ENCODE measurements at places on chromosomes 16 and 17.

- peak; percentile 66 for DNase-seq
Observed at GRCh38 chr16:85086347-85087291, 25.7 kb downstream of the CIBAR2 start.

GRCh38 chr17:78383725-78384471 lies 5.4 kb downstream of the PGS1 start:
- no peak for DNase-seq

DNA sequence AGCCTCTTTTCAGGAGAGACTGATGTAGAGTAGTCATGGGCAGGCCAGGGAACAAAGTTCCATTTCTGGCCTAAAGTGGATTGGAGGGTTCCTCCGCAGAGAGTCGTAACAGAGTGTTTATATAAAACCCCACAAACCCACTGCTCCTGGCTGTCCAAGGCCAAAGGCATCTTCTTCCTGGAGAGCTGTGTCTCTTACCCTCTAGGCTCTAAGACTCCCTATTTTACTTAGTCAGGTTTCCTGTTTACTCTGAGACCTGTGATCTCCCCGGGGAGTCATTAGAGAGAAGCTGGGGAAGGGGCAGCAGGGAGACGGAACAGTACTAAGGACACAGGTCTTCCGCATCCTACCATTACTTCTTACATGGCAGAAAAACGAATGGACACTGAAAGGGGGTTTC lies 69.5 kb downstream of the HIC1 start:
- no peak for DNase-seq

DNA sequence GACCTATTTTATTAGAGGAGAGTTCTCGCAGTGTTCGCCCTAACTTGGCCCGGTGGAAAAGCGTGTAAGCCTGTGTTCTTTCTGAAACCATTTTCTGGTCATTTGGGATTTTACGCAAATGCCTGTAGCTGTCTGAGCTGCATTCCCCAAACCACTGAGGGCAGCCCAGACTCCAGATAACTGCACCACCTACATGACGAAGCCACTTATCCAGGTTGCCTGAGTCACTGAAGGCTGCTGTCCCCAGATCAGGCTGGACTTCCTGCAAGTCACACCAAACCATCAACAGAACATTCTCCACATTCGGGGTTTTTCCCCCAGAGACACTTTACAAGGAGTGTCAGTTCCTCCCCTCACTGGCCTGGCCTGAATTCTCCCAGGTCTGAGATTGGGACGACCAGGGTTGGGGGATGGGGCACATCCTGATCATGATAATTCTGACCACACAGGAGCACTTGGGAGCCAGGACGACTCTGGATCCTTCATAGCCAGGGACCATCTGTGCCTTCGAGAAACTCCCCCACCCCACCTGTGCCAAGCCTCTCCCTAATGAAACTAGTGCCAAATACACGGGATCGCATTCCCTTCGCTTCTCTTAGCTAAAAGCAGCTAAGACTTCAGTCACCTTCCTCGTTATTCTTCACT lies 2.3 kb downstream of the RPRML start:
- DNase-seq, result no peak

DNA sequence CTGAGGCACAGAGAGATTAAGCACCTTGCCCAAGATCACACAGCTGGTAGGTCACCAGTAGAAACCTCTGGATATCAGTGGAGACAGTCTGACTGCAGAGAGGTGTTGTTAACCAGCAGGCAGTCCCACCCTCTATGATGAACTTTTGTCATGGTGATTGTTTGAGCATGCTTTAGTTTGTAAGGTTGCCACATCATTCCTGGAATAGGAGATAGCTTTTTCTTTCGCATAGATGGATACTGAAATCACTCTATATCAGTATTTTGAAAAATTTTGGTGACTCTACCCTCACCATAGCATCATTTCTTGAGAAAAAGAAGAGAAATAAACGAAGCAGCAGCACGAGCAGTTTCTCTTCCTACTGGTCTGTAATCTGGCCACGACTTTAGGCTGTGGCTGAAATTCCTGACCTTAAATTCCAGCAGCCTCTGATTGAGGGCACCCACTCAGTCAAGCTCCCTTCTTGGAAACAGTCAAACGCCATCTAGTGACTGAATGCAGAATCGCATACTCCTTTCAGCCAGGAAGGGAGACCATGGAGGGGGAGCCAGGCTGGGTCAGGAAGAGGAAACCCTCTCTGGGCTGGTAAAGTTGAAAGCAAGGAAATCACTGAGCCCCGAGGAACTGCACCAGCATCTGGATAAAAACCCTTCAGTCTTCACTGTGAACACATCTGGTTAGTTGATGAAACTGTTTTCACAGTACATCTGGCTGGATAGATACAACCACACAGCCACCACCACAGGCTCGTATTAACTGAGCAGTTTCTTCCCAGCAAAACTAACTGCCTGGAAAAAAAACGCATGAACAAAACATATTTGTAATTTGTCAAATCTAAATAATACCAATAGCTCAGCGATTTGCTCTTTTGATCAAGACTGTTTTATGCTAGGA lies 108.5 kb upstream of the XYLT1 start:
- DNase-seq, result peak; percentile 47

DNA sequence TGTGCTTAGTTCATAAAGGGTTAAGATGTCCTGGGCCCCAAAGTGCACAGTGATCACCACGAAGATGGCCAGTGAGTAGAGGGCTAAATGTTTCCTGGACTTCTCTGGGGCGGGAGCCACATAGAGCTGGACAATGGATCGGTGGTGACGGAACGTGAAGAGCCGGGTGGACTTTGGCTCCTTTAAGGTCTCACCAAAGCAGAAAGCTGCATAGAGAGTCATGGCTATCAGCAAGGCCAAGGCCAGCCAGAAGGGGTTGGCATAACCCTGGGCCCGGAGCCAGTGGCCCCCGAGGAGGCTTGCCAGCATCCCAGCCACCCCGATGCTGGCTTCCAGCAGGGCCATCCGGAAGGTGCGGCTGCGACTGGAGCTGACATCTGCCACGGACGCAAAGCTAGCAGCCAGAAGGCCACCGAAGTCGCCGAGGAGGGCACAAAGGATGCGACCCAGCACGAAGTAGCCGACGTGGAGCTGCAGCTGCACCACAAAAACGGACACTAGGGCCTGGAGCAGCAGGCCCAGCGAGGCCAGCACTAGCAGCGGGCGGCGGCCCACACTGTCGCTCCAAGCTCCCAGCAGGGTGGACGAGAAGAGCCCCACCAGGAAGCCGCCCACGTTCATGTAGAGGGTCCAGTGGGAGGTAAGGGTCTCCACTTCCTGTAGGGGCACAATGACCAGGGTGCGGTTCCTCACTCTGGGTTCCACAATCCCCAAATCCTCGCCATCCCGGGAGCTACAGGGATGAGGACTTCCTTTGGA lies 1.0 kb downstream of the SLC46A1 start:
- DNase-seq, result no peak

- no peak for DNase-seq
Observed at GRCh38 chr17:39659279-39660010, 5.7 kb upstream of the TCAP start.

DNA sequence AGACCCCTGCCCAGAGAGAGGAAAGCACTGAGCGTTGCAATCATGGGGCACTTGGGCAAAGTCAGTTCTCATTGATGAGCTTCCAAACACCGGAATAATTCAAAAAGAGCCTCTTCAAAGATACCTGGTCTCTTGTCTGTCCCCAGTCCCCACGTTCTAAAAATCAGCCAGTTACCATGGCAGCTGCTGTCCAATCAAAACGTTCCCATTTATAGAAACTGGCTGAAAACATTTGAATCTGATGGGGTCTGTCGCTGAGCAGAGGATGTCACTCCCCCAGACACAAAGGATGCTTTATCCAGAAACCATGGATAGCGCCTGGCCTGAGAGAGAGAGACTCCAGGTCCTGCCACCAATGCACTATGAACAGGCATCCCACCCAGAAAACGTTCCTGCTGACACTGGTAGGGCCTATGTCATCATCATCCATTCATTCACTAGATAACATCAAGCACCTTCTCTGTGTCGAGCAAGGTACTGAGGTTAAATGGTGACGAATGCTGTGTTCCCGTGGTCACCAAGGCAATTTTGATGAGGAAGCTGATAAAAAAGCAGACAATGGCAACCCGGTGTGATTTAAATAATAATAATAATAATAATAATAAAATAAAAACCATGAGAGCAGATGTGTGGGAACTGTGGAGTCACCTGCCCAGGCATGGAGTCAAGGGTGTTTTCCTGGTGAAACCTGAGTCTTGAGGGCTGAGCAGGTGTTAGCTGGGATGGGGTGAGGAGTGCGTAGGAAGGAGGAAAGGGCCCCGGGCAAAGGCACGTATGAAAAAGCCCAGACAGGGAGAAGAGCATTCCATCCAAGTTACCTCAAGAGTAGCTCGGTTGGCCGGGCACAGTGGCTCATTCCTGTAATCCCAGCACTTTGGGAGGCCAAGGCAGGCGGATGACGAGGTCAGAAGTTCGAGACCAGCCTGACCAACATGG lies 19.0 kb upstream of the CALB2 start:
- DNase-seq, result no peak

DNA sequence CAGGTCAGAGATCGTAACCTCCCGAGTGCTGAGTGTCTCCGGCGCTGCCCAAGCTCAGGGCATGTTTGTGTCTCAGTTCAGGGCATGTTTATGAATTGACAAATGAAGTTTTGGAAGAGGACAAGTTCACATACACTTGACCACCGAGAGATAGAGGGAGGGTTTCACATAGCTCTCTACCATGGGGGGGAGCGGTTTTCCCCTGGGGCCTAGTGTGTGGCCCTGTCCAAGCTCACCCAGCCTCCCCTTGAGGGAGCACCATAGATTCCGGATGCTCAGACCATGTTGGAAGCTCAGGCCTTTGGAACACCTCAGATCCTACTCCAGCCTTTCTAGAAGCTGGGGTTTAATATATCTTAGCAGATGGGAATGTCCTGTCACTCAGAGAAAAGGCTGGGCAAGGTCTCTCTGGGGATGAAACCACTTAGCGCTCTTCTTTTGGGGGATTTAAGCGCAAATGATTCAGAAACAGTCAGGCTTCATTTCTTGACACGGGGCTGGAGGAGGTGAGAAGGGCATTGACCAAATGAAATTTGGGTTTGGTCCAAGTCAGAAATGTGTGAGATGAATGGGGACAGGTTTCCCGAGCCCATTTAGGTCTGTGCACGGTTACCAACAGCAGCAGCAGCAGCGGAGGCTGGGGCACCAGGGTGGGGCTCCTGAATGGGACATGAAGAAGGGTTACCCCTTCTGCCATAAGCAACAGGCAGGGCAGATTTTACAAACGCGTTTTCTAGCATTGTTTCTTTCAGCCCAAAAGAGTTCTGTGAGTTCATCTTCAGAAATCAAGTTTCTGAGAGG lies 96.6 kb downstream of the METRNL start:
- DNase-seq, result no peak

DNA sequence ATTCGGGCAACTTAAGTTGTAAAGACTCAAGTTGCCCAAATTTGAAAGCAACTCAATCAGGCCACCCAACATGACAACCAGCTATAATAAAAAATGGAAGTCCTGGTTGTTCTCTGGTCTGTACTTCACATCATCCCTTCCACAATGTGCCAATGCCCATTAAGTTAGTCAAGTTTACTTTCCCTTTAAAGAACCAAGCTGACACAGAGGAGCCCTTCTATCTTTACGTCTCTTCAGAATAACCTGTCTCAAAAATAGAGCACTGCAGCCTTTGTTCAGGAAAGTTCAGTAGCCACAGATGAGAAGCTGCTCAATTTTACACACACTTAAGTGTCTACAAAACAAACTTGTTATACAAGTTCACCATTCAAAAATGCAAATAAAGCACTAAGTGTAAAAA lies 75.1 kb upstream of the C17orf78 start:
- no peak for DNase-seq

- no peak for DNase-seq
Observed at GRCh38 chr17:31488264-31488981, 96.9 kb downstream of the RAB11FIP4 start.

GRCh38 chr17:67044940-67045339 lies 586 bp downstream of the CACNG1 start:
- no peak for DNase-seq

GRCh38 chr16:87828071-87828906 lies 41.0 kb downstream of the SLC7A5 start:
- no peak for DNase-seq

DNA sequence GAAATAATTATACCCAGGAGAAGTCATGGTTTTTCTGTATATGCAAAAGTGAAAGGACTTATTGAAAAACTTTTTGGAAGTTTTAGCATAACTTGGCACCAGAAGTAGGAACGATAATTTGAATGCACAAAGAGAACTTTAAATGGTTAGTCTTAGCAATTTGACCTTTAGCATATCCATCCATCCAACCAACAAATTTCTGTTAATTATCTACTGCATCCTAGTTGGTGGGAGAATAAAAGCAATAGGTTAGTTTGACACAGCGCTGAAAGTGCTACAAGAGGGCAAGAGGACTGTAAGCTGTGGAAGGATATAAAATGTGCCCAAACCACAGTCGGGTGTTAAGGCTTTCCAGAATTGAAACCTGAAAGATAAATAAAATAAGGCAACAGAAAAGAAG lies 17.6 kb downstream of the SPAG9 start:
- DNase-seq, result no peak

DNA sequence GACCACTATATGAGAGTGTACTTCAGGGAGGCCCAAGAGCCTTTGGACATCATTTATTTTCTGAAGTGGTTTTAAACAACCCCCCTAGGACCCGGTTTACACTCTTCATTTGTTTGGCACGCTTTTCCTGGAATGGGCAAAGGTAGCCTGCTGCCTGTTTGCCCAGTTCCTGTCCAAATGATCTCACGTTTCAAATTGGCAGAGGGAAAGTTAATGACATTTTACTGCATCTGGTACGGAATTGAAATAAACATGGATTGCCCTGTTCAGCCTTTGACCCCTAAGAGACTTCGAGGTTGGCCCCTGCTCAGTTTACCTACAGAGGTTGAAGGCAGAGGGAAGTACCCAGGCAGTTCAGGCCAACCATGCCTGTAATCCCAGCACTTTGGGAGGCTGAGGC lies 5.8 kb upstream of the RPRML start:
- no peak for DNase-seq

DNA sequence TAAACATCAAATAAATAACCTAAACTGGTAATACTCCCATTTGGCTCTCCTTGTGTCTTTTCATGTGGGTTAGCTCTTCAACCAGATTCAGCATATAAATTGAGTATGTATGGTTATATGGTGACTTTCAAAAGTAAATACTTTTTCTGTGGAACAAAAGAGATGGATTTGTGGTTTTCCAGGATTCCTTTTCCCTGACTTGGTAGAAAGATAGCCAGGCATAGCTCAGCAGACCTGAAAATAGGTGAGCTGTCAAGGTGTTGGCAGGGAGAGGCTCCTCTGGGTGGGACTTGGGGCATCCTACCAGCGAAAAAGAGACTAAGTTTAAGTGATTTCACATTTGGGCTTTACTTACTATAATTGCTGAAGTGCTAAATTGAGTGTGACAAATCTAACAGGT lies 80.3 kb downstream of the FTO start:
- no peak for DNase-seq

- DNase-seq, result no peak
Observed at GRCh38 chr16:10987361-10988163, 43.2 kb downstream of the CLEC16A start.

- no peak for DNase-seq
Observed at GRCh38 chr16:66959704-66960161, 1.3 kb upstream of the CES3 start.

GRCh38 chr16:162271-162991 lies 3.3 kb upstream of the HBM start:
- no peak for DNase-seq
